Stimulated activated CD4-positive, alpha-beta T cell treated with anti-CD3 and anti-CD28 coated beads, Interleukin-1b, Interleukin-23, amount 100 ng/mL, for 1 hour (primary cell): ENCODE measurements at places on chromosomes 6 and 20.

- DNase-seq, result no peak
These were observed 64.3 kb upstream of the CD93 start for GRCh38 chr20:23150304-23151007.

GRCh38 chr6:120675886-120676285 lies 658.4 kb downstream of the TBC1D32 start:
- no peak for DNase-seq

DNA sequence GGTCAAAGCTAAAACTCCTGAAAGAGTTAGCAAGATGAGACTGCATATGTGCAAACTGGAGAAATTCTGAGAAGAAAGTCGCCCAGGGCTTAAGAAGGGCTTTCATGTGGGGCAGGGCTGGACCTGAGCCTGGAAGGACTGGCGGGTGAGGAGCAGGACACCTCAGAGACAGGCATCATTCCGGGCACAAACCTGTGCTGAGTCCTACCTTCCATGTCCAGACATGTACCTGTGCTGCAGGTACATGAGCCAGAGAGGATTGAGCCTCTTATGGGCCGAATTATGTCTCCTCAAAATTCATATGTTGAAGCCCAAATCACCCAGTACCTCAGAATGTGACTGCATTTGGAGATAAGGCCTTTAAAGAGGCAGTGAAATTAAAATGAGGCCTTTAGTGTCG lies 171.0 kb downstream of the QRSL1 start:
- no peak for DNase-seq

DNA sequence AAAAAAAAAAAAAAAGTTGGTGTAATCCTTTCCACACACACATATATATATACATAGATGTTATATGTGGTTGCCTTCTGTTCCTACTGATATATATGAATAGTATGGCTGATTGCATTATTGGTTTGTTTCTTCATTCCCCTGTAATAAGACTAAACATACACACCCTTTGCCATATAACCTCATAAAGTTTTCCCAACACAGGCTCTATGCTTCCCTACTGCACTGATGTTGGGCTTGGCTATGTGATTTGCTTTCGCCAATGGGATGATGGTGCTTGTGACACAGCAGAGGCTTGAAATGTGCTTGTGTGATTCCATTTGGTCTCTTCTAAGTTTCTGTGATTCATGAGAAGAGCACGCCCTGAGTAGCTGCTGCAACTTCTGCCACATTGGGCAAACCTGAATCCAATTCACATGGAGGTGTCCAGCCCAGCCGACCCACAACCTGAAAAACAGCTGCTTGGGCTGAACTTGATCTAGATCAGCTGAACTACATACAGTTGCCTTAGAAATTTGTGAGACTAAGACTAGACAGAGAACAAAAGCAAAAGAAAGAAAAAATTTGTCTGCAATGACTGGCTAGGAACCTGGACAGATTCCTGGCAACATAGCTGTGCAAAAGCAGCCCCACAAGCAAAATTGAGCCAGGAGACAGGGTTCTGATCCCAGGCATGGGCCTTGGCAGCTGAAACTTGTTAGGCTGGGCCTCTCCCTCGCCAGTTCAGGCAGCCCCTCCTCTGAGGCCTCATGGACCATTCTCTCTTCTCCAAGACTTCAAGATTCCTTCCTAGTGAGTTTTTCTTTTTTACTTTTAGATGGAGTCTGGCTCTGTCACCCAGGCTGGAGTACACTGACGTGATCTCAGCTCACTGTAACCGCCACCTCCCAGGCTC lies 13.4 kb upstream of the TBC1D20 start:
- no peak for DNase-seq

- no peak for DNase-seq
These were observed 74.4 kb downstream of the ARHGAP18 start for GRCh38 chr6:129635396-129636130.

- no peak for DNase-seq
These were observed 28.4 kb downstream of the UQCC2 start for GRCh38 chr6:33683051-33683571.

GRCh38 chr20:39874049-39874893 lies 814.8 kb downstream of the MAFB start:
- DNase-seq, result no peak

- DNase-seq, result no peak
These were observed 90.9 kb upstream of the LGSN start for GRCh38 chr6:63410435-63411426.

GRCh38 chr6:1625794-1626435 lies 16.2 kb downstream of the FOXC1 start:
- DNase-seq, result no peak

DNA sequence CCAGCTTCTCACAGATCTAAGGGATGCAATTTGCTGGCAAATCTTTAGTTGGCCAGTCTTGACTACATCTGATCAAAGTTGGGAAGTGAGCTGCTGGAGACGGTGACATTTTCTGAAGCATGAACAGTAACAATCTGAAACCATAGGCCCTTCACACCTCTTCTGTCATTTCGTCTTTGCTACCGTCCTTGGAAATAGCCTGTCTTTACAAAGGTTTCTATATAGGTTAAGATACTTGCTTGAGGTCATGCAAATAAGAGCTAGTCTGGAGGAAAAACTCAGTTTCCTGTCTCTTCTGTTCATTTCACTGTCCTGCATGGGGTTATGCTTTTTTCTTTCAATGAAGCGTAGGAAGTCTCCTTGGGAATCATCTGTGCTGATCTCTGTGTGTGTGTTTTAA lies 55.6 kb downstream of the CARMIL1 start:
- DNase-seq, result no peak

- no peak for DNase-seq
These were observed 41.8 kb downstream of the OR2B2 start for GRCh38 chr6:27870291-27870870.

DNA sequence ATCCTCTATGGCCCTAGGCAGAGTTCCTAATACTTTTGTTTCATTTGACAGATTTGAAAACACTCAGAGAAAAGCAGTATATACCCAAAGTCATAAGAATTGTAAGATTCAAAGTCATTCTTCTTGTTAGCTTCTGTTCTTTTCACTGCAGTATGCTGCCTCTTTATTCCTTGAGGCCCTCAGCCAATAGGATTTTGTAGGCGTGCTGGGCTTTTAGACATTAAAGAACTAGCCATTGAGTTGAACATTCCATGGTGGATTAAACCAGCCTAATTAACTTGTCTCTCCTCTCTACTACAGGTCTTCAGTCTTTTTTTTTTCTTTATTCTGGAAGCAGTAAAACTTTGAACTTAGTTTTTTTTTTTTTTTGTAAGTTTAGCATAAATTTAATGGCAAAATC lies 186.3 kb downstream of the PLCB4 start:
- no peak for DNase-seq

- no peak for DNase-seq
These were observed 1.5 kb downstream of the TAGAP start for GRCh38 chr6:159043251-159043650.

- no peak for DNase-seq
These were observed 17.6 kb upstream of the SRSF3 start for GRCh38 chr6:36576578-36576977.

- DNase-seq, result no peak
These were observed 365.1 kb downstream of the ZFAND3 start for GRCh38 chr6:38184585-38185080.

DNA sequence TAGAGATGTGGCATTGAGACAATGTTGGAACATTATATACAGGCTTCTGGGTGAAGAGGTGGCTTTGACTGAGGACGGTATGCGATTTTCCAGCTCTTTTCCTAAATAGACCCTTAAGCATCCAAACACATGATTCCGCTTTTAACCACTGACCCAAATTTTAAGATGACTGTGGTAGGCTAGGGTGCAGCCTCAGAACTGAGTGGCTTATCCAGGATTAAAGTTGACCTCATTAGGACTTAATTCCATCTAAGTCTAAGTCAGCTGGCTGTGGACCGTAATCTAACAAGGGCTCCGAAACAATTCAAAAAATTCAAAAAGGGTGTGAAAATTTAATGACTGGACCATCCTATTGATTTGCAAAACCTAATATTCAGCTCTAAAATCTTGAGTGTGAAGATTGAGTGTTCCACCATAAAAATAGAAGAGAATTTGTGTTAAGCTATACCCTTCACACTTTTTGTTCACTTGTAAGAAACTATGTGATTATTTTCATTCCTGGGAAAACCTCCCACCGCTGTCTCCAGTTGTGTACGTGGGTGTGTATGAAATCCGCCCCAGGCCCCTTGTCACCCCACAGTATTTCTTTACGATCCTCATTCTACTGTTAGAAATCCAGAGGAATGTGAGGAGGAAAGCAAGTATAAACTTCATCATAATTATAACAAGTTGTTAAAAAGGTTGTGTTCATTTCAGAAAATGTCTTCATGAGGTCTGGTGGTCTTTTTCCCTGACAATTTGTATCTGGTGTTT lies 2.7 kb downstream of the PCMTD2 start:
- no peak for DNase-seq

GRCh38 chr6:23003671-23004467 lies 434.5 kb downstream of the HDGFL1 start:
- no peak for DNase-seq

DNA sequence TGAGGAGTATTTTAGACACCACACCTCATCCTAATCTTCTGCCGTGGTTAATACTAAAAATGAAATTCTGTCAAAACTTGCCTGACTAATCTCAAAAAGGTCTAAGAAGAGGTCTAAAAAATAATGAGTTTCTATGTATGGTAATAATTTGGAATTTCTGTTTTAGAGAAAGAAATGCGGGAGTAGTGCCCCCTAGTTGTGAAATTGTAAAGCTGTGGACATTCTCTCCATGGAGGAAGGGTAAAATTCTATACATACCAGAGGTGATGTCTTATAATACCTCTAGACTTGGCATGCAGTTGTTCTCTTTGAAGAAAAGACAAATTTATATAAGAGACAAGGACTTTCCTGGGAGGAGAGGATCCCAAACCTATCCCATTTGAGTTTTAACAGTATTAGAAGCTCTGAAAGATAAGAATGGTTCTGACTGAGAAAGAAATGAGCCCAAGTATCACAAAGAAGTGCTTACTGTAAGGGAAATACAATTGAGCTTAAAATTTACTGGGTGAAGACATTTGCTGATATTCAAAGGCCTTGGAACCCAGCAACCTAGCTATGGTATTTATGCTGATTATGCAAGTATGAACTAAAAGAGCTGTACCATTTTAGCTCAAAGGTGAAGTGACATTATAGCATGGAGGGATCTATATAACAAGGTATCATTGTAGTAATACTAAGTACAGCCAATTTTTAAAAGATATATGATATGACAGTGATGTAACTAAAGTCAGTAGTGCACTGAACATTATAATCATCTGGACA lies 5.1 kb upstream of the EPHA7 start:
- DNase-seq, result no peak

DNA sequence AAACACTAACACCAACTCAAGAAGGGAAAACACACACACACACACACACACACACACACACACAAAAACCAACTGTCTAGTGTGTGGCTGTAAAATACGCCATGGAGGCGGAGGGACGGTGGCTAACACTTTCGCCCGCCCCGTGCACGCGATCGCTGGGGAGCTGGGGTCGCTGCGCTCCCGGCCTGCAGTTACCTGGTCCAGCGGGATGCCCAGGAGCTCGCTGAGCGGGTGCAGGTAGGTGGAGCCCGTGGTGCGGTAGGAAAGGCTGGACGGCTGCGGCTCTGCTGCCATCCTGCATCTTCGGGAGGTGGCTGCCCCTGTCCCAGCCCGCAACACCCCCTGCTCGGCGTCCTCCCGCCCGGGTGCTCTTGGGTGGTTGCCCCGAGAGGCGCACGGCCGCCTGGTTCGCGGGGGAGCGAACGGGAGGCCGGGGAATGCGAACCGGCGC lies 303 bp downstream of the MBOAT1 start:
- DNase-seq, result peak; percentile 2

DNA sequence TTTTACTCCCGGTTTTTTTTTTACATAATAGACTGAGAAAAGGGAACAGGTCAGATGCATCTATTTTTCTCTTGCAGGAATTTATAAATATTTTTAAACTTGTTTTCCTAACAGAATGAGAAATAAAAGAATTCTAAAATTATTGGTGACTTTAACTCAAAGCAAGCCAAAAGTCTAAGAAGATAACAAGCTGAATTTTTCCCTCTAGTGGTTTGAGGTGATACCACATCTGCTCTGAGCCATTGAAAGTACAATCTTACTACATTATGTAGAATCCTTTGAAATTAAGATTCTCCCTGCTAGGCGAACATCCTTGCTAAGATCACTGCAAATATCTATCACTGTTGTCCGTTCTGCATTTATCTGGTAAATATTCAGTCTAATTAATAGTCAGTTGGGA lies 10.7 kb upstream of the STMND1 start:
- no peak for DNase-seq

DNA sequence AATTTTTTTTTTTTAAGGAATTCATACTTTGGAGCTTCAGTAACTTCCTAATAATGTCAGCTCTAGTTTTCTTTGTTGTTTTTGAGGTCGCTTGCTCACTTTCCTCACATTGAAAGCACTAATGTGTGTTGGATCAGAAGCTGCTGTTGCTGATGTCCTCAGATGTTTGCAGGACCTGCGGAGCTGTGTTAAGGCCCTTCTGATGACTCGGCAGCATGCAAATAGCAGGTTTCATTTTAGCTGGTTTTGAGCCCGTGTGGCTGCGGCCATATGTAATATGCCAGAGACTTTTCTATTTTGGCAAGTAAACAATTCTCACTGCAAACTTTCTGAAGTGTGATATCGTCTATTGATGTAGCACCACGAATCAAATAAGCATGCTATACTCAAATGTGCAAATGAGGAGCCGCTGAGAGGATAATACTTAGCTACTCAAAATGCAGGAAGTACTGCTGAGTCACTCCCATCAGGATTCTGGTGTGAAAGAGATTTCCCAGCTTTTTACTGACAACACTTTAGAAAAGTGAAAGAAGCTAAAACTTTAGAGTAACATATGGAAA lies 187.8 kb downstream of the SASH1 start:
- no peak for DNase-seq

- DNase-seq, result no peak
These were observed 96.9 kb downstream of the MTHFD1L start for GRCh38 chr6:150962436-150962835.

GRCh38 chr6:169991913-169992312 lies 240.5 kb downstream of the ERMARD start:
- DNase-seq, result no peak

DNA sequence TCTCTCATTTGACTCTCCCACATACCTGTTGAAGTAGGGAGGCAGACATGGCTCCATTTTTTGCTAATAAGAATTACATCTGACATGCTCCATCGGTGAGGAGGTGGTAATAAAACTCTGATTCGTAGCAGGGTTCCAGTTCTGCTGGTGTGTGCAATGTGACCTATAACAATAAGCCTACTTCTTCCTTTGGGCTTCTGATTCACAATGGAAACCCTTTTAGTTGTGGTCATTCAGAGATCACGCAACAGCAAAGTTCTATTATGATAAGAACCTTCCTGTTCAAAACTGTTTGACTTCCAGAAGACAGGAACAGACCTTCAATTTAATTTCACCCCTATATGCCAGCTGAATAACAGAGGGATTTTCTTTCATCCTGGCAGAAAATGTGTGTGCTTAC lies 31.4 kb upstream of the GSTA4 start:
- no peak for DNase-seq

- DNase-seq, result no peak
These were observed 60.5 kb upstream of the SALL4 start for GRCh38 chr20:51862796-51863195.
